Fibroblast of skin of back (primary cell): ENCODE measurements at places on chromosomes 1 and 21.

- peak; percentile 84 for DNase-seq
Measured at GRCh38 chr1:183609759-183610452, 19.6 kb upstream of the NCF2 start.

DNA sequence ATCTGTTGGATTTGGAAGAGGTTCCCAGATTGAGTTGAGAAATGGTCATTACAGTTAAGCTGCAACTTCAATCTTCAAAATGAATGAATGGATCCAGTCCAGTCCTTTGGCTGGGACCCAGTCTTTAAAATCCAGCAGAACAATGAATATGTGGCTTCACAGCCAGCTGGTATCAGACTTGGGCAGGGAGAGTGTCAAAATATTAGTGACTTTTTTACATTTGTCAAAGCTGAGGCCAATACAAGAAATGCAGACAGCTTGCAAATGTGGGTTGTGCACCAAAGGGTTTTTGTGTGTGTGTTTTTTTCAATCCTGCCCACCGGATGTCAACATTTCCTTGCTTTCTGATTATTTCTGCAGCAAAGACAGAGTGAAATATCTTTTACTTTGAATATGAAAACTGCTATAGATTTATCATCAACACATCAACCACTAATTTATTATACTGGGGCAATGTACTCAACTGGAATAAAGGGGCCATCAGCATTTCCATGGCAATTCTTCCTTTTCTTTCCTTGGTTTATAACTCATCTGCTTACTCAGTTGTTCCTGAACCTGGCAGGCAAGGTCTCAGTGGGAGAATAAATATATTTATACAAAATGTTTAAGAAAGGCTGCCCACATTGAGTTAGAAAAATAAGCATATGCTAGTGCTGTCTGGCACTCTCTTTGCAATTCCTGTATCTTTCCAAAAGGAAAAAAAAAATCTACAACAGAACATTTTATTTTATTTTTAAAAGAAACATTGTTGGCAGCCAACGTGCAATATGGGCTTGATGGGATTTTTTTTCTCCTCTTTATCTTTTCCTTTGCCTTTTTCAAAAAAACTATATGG lies 491.6 kb upstream of the C1orf87 start:
- DNase-seq: no peak

- DNase-seq: no peak
Measured at GRCh38 chr1:43572538-43572937, 41.9 kb downstream of the PTPRF start.

- DNase-seq: no peak
Measured at GRCh38 chr1:27632387-27633297, 2.3 kb downstream of the FGR start.

DNA sequence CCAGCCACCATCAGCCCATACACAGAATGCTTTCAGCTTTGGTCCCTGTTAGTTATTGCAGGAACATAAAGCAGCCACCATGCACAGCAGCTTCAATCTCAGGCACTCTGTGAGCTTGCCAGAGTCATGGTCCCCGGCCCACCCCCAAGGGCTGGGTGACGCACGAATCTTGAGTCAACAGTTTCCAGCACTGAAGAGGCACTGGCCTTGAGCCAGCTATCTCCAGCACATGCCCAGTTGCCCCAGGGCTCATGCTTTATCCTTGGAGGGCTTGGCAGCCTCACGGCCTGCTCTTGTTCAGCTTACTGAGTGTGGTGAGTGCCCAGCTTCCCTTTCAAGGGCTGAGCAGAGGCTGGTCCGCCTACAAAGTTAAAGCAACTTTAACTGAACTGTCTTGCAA lies 200.7 kb upstream of the RAB4A start:
- DNase-seq: peak; percentile 83

DNA sequence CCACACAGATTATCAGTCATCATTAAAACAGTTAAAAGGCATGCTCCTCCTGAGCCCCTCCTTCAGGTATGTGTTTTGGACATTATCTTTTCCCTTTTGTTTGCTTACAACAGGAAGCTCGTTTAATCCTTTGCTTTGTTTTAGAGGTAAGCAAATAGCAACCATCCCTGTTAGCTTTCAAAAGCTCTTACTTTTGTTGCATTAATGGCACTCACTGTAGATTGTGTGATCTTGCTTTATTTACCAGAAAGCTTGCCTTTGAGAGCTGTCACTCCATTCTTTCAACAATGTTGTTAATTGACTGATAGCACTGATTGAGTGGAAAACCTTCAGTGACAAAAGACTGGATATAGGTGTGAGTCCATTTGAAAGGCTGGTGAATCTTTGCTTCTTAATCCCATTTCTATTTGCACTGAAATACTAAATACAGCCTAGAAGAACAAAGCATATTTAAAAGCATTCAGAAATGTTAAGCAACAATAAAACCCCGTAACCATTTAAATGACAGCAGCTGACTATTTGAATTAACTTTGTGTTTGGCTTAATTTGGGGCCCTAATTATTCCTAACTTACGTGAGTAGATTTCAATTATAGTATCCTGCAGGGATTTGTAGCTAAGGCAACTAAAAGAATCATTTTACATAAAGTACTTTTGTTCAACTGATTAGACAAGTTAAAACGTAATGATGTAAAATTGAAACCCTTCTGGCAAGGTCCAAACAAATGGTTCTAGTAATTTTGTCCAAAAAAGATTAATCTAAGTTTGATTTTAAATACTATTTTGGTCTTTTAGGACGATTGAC lies 48.3 kb downstream of the ADGRL2 start:
- no peak for DNase-seq

DNA sequence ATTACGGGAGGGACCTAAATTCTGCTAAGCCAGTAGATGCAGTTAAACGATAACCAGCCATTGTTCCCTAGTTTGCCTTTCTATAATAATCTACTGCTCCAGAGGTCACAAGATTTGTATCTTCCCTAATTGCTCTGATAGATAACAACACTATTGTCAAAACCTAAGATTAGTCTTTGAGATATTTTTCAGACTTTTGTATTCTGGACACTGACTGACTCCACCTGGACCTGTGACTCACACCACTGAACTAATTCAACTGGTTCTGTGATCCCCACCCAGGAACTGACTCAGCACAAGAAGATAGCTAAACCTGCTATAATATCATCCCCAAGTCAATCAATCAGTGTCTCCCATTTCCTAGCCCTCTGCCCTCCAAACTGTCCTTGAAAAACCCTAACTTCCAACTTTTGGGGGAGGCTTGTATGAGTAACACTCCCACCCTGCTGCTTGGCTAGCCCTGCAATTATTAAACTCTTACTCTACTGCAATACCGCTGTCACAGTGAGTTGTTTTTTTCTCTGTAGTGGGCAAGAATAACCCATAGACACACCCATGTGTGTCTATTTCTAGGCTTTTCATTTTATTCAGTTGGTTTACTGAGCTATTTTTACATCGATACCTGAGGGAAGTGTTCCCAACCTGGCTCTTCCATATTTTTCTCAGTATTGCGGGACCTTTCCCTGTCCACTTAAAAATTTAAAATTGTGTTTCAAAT lies 11.2 kb downstream of the KIFAP3 start:
- DNase-seq: no peak

GRCh38 chr21:32581732-32582131 lies 3.6 kb downstream of the TCP10L start:
- DNase-seq: no peak

DNA sequence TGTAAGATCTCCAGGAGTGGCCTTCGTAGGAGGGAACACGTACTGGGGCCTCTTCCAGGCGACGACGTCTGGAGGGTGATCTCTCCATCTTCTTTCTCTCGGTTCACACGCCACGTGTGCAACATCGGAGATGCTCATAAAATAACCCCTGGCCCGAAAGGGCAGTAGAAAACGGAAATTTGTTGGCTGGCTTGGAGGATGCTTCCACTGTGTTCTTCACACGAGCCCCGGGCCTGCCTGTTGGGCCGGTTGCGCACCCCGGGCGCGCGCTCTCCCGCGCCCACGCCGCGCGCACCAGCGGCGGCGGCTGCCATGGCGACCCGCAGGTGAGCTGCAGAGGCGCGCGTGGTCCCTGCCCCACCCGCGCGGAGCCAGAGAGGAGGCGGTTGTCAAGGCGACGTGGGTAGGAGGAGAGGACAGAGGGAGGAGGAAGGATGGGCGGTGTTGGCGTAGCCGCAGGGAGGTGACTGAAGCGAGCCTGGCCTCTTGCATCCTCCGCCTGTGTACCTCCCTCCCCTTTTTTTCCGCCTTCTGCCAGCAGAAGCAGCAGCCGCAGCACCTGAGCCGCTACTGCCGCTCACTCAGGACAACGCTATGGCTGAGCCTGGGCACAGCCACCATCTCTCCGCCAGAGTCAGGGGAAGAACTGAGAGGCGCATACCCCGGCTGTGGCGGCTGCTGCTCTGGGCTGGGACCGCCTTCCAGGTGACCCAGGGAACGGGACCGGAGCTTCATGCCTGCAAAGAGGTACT lies at the start of gene ELAPOR1:
Gene ELAPOR1 (plus strand): TSS at position 526 of the 752 bp plus-strand sequence. CDS start 69 bp downstream, at position 595.
- peak; percentile 23 for DNase-seq

DNA sequence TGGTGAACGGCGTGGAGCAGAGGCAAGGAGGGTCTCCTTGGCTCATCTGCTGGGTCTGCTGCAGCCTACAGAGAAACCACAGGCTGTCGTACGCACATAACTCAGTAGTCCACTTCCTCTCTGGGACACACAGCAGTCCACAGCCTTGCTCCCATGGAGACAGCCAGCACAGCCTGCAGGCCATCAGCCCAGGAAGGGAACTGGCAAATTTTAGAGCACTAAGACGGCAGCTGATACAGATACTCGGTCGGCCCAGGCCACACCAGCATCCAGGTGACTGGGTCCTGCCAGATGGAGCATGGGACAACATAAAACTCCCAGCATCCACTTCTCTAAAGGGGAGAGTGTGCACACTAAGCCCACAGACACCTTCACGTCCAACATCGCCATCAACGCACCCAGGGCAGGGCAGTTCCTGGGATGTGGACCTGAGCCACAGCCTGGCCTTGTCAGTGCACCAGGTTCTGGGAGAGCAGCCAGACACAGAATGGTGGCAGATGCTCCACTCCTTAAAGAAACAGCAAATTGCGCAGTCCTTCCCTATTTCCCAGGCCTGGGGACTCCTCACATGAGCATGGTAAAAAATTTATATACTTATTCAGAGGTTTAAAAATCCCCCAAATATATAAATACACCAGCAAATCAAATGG lies 247.1 kb upstream of the RAB4A start:
- no peak for DNase-seq

DNA sequence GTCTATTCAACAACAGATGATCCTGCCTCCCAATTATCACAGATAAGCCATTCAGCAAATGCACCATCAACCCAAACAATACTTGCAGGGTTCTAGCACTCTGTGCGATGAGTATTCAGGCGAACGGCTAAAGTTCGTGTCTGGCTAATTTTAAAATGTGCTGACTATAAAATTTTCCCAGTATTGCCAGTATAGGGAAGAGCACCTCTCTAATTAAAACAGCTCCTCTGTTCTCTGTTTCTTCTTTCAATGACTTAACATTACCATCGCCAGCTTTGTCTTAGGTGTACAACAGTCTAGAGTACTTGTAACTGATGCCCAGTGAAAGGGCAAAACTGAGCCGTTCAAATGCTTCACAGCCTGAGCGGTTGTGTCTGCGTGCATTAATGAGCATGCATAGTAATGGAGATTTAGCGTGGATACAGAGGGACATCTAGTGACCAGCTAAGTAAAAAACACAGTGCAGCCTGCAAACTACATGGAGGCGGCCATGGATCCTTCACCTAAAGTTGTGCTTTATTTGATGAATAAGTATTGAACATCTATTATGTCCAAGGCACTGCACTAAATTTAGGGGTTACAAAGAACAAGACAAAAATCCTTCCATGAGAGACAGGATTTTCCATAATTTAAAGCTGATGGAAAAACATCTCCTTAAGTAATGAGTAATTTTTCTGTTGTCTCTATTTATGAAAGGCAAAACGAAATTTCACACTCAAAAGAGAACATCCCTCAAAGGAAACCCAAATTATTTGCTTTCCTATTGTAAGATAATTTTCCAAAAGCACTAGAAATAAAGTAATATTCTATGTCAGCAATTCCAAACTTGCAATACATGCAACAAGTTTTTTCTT lies 120.0 kb downstream of the SETD4 start:
- DNase-seq: peak; percentile 80
